ENCODE measurements at places on chromosomes 11 and 22.

GRCh38 chr11:32273931-32274330 is 161.4 kb downstream of the WT1 start:
- DNase-seq, result no peak

- no peak for DNase-seq
Observed at GRCh38 chr11:61911701-61912529, 5.5 kb downstream of the RAB3IL1 start.

GRCh38 chr11:111272420-111272819 is 25.9 kb upstream of the POU2AF3 start:
- DNase-seq, result no peak

- no peak for DNase-seq
Observed at GRCh38 chr11:65918211-65919140, at the start of gene C11orf68. TSS of gene C11orf68 (minus strand) at chr11:65919062. CDS start at chr11:65919031, 31 bp downstream.

GRCh38 chr22:43777286-43777685 is 34.8 kb downstream of the EFCAB6 start:
- DNase-seq, result no peak

DNA sequence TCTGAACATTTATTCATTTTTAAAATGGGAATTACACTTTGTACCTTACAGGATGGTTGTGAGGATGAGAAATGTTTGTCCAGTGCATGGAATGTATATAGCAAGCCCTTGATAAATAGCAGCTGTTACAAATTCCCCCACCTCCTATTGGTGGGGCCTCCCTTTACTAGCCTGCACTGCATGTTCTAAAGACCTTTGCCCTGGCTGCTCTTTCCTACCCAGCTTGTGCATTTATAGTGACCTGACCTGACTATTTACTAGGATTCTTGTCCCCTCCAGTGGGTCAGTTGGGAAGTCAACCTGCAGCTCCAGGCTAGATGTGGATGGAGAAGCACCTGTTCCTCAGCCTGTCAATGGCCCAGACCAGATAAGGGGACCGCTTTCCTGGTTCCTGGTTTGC is 180.3 kb downstream of the HIPK3 start:
- DNase-seq, result no peak

DNA sequence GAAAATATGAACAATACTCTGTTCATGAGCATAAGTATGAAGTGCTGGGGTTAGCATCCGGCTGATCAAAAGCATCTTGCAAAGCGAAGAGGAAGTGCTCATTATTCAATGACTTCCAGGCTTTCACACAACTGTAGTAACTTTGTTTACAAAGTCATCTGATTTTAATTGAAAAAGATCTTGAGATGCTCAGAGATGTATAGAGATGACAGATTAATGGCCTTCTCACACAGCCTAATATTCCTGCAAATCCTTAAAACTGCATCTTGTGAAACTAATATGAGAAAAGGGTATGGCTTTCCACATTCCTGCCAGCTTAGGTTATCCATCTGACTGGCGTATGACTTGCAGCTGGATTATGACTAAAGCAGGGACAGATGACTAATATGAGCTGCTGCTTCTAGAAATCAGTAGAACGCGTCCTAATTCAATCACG is 125.4 kb downstream of the CASP12 start:
- no peak for DNase-seq

DNA sequence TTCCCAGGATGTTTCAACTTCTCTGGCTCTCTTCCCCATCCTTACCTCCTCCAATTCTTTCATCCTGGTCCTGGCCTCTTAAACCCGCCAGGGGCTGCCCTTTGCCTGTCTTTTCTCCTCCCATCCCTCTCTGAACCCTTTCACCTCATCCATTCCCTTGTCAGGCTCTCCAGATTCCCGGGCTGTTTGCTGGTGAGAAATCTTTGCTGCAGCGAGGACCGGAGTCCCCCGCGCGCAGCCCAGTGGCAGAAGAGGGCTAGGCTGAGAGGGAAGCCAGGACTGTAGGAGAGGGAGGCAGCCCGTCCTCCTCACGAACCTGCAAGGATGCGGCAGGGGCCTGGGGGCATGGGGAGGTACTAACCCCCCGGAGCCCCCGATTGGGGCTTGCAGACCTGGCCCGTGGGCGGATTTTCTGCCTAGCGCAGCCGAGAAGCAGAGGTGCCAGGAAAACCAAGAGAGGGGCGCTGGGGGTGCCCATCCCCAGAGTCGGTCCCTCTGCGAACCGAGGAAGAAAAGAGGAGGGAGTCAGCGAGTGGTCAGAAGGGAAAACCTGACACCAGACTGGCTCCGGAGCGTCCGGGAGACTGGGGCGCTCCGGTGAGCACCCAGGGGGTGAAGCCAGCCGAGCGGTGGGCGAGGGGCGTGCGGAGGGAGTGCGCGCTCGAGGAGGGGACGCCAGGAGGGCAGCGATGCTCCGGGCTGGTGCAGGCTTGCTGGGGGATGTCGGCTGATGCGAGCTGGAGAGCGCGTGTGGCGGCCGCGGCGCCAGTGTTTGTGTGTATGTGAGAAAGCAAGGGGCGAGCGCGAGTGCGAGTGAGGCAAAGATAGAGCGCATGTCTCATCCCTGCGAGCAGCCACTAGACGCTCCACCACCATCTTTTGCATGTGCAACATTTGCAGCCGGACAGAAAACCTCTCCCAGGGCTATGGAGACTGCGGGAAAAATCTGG is at the start of gene GRIA4:
TSS of gene GRIA4 (plus strand) at position 242 of the 950 bp plus-strand sequence. CDS start 925 bp downstream, outside the sequence.
- DNase-seq, result peak; percentile 40

GRCh38 chr11:120079750-120080610 is 57.9 kb downstream of the TRIM29 start:
- DNase-seq, result no peak

GRCh38 chr22:49394116-49394785 is 433.4 kb downstream of the BRD1 start:
- DNase-seq, result no peak

DNA sequence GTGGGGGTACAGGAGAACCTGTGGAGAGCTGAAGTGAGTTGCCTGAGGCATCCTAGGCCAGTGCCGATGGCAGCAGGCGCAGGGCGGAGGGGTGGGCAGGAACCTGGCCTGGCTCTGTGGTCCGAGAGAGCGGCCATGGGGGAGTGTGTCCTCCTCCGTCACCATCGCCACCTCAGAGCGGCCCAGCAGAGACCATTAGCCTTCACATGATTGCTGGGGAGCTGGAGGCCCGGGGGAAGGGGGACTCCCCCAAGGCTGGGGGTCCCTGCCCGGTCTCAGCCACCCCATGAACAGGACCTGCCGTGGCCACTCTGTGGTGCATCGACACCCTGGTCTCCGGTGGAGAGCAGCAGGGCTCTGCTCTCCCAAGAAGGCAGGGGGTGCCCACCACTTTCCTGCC is 4.1 kb downstream of the OMP start:
- no peak for DNase-seq

- peak; percentile 45 for DNase-seq
Observed at GRCh38 chr11:122863704-122864326, 18.7 kb upstream of the JHY start.

DNA sequence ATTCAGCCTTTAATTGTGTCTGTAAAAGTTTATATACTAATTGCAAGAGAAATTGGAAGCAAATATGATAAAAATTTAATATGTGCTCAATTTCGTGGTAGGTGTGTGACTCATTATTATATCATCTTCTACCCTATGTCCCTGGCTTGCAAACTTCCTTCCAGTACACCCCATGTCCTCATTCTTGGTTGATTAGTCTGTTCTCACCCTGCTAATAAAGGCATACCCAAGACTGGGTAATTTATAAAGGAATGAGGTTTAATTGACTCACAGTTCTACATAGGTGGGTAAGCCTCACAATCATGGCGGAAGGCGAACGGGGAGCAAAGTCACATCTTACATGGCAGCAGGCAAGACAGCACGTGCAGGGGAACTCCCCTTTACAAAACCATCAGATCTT is 11.9 kb downstream of the MRGPRX3 start:
- no peak for DNase-seq

DNA sequence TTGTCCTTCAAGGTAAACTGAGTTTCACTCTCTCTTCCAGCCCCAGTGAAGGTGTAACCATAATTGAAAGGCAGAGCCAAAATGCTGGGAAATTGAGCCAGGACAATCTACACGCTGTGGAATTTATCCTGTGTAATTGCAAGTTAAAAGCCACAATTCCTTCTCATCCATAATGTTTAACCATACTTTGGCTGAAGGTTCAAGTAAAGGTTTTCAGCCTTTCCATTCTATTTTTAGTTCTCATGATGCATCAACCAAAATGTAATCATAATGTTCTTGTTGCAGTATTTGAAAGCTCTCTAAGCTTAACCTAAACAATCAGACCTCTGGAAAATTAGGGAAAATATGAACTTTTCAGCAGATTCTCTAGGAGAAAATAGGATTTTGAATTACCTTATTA is 14.0 kb upstream of the ARHGAP42 start:
- no peak for DNase-seq

- no peak for DNase-seq
Observed at GRCh38 chr11:94877443-94878200, 95.7 kb downstream of the CWC15 start.

DNA sequence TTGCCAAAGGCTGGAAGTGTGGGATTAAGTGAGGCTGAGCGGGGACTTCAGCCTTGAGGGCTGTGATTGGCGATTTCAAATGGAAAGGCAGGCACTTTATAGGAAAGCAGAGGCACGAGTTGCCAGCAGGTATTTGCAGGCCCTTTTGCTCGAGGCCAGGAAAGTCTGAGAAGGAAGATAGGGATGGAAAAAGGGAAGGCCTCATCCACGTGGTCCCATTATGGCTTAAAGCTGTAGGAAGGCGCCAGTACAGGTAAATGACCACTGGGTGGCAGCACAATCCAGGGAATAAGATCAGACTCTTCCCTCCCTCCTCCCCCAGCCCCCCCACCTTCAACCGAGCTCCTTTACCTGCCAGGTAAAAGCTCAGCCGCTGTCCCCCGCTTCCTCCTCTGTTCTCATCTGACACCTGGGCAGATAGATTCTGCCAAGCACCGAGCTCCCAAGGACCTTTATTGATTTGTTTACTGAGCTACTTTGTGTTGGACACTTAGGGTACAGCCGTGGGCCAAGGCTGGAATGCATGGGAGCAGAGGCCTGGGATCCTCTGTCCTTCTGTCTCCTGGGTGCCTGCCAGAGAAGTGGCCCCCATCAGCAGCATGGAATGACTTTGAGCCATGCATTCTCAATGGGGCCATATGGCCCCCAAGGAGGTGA is 7.5 kb downstream of the P2RX3 start:
- peak; percentile 66 for DNase-seq

DNA sequence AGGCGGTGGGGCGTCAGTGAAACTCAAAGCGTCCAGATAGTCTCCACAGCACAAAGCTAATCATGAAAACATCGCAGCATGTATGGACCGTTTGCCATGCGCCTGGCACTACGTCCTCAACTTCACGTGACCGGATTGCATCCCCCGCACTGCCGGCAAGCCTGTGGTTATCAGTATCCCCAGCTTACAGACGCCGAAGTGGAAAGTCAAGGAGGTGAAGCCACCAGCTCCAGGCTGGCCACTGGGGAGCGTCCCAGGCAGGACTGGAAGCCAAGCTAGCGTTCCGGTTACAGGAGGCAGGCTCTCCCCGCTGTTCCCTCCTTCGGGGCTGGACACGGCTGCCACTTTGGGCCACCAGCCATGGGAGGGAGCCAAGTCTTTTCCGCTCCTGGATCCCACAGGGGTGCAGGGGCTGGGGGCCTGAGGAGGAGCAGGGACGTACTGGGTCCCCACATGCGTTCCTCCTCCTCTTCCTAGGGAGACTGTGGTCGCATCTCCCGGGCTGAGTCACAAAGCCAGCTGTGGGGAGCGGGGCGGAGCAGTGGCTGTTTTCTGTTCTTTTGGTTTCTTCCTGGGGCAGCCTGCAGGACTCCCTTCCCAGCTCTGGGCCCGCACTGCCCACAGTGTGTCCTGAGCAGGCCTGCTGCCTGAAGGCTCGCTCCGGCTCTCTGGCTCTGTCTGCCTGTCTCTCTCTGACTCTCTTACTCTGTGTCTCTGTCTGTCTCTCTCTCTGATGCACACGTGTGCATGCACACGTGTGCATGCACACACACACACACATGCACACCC is 4.3 kb upstream of the OSBPL5 start:
- no peak for DNase-seq

DNA sequence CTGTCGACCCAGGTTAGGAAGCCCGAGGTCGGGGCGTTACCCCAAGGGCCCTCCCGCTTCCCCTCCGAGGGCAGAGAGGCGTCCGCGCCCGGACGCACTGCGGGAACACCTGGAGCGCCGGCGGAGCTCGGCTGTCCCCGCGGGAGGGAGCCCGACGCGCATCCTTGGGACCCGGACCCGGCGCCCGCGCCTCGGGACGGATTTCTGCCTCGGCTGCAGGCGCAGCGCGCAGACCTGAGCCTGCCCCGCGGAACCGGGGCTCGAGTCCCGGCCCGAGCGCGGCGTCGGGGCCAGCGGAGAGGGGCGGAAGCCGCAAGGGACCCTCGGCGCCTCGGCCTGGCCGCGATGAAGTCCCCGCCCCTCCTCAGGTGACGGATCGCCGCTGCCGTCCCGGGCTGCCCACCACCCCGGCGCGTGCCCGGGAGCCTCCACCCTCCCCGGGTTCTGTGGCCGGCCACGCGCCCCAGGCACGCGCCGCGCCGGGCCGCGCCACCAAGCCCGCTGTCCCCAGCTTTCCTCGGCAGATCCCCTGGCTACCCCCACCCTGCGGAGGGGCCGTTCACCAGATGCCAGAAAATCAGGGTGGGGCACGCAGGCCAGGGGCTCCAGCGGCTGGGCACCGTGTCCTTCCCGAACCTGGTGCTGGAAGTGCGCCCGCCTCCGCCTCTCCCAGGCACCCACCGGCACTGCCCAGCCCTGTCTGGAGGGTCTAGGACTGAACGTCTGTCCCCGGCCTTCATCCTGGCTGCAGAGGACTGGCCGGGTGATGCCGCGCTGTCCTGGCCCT is 410 bp downstream of the GLB1L3 start:
- DNase-seq, result no peak

DNA sequence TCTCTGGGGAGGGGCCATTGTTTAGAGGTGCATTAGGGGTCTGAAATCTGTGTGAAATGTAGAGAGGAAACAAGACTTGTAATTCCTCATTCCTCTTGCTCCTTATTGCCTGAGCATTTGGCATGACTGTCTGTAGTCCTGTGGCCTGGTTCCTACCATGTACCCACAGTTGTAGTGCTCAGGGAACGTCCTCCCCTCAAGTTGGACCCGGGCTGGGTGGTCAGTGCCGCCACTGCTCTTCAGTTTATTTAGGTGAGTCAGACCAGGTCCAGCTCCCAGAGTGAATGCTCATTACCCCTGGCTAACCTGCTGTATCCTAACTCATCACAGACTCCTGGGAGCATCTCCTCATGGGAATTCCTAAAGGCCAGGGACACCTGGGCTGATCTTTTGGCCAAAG is 139.8 kb downstream of the GRIK4 start:
- DNase-seq, result no peak

GRCh38 chr22:42692239-42693054 is 28.2 kb downstream of the A4GALT start:
- no peak for DNase-seq

Measured in neural crest cell (in vitro differentiated cells).